ENCODE measurements at places on chromosomes 6 and 20.

- DNase-seq: no peak
Measured at GRCh38 chr20:12014736-12015135, 97.0 kb downstream of the BTBD3 start.

- DNase-seq: no peak
Measured at GRCh38 chr6:10305790-10306415, 109.0 kb downstream of the TFAP2A start.

- peak; percentile 52 for DNase-seq
Measured at GRCh38 chr6:113873043-113873667, 16.0 kb downstream of the MARCKS start.

DNA sequence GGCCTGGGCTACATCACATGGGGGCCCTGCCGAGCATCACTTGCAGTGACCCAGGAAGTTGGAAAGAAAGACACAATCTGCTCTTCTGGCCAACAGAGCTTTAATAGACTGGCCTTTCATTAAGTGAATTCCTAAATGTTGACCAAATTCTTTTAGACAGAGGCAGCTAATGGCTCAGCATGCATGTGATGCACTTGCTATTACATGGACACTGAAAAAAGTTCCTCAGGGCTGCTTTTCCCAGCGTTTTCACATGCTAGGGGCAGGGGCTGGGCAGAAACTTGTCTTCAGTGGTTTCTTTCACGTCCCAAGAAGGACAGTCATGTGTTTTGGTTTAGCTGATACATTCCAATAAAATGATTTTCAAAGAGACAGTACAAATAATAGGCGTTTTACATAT, 651.0 kb upstream of the SLC35B3 start:
- no peak for DNase-seq

DNA sequence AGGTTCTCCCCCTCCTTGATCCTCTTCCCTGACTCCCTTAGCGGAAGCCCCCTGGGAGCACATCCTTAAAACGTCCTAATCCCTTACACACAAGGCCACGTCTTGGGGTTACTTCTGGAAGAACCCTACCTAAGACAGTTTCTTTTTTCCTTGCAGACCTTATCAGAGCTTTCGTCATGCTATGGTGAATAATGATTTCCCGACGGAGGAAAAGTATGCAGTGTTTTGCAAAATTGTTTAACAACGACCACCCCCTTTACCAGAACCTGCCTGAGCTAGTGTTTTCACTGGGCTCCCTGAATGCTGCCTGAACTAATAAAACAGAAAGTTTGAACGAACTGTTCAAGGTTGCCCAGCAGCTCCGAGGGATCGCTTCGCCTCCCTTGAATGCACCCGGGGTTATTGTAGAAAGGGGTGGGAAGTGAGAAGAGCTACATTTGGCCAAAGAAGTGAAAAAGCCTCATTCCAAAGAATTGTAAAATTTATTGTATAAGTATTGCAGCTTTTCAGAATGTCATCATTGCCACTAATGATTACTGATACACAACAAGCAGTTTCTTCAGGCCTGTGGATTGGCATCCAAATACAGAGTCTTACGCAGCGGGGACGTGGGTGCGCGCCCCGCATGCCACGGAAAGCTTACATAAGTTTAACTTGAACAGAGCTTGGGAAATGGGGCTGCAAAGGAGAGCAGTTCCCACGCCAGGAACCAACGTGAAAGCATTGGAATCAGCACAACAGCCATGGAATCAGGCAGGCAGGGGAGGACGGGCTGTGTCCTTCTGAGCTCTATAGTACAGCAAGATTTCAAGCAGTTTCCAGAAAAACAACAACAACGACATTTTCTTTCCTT, 27.9 kb upstream of the ZBP1 start:
- DNase-seq: no peak

DNA sequence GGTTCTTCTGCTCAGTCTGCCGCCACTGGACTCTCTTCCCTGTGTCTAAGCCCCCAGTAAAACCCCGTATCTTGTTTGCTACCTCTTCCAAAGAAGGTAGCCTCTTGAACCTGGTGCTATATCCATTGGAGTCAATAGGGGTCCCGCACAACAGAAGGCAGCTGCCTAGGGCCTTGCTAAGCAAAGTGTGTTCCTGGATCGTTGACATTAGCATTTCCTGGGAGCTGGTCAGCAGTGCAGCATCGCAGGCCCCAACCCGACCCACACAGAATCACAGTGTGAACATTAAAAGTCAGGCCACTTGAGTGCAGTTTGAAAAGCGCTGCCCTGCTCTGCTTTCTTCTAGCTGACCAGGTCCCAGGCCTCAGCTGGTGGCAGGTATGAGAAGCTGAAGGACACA, 2.9 kb downstream of the ADA start:
- peak; percentile 2 for DNase-seq

DNA sequence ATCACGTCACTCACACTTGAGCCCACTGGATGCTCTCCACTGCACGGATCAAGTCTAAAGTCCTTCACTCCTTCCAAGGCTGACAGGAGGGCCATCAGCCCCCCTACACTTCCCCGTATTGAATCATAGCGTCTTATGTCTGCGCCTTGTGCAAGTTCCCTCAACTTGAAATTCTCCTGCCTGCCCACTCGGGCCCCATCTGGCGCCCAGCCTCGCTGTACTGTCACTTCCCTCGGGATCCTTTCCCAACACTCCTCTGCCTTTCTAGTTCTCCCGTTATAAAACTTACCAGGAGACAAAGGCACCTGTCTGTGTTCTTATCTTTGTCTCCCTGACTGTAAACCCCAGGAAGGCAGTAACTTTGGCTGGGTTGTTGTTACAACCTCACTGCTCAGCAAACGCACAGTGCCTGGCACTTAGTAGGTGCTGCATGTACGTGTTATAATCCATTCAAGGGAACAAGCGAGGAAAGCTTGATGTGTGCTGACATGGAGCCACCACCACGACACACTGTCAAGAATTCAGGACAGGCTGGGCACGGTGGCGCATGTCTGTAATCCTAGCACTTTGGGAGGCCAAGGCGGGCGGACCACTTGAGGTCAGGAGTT, 33.8 kb upstream of the ZFAND3 start:
- DNase-seq: no peak

All from NCI-H69 (cell line).